ENCODE measurements at places on chromosomes 12 and 14.
A peak's percentile ranks its signal among the peaks of the same experiment; 100 is the strongest.

DNA sequence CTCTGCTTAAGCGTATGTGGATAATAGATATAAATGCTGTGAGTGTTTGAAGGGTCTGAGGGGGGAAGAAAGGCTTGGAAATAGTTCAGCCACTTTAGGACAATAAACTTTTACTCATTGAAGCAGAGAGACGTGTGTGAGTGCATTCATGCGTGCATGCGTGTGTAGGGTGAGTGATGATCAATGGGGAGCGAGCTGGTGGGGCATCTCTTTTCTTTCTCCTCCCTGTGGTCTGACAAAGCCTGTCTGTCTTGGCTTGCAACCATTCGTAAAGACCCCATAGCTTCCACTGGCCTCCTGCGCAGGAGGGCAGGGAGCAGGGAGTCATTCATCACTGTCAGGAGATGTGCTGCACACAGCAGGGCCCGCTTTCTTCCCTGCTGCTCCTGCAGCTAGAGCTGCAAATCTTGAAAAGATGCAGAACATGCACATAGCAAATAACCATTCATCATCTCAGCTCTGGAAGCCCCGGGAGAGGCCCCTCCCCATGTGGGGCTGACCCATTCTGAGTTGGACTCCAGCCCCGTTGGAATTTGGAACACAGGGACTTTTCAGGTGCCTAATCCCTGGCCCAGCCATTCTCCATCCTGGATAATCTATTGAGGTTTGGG, 223.2 kb downstream of the PPM1H start:
- DNase-seq = no peak

DNA sequence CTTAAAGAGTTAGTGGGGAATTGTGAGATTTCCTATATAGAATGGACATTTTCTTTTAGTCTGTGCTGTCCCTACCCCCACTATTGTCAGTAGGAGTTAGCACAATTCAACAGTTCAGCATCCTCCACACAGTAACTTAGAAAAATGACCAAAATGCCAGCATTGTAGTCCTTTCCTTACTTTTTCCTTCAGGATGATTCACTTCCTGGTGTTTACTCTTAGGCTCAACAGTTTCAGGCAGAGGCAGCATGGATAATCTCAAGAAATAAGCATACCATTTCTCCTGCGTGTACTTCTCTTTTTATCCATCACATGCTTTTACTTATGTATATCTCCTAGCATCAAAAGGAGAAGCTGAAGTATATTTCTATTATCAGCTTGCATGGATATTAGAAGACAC, 683.4 kb downstream of the SLC16A7 start:
- peak; percentile 81 for DNase-seq

DNA sequence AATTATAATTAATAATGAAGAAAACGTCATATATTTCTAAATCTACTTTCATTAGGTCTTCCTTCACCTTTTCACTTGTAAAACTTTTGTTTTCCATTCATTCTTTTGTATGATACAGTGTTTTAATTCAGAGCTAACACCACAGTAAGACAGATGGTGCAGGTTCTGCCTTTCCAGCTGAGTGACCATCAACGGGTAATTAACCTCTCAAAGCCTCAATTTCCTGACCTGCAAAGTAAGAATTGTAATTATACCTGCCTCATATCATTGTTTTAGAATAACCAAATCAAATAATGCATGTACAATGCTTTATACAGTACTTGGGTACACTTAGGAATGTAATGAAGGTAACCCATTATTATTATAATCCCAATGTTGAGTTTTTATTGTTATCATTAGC, 157.6 kb downstream of the FOXA1 start:
- DNase-seq = no peak

DNA sequence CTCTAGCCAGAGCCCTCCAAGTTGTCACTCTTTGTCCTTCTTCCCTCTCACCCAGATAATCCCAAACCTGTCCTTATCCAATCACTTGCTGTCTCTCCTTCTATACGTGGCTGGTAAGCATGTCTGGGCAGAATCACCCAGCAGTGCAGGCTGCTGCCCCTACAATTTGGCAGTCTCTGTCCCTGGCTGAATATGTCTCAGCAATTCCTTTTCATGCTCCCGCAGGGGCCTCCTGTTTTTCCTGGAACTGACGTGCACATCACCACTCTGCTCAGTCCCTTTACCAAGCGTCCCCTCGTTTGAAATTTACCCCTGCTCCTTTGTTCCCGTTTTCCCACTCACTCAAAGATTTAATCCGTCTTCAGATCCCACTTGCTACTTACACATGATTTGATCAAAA, 80.0 kb downstream of the ST8SIA1 start:
- DNase-seq = no peak

DNA sequence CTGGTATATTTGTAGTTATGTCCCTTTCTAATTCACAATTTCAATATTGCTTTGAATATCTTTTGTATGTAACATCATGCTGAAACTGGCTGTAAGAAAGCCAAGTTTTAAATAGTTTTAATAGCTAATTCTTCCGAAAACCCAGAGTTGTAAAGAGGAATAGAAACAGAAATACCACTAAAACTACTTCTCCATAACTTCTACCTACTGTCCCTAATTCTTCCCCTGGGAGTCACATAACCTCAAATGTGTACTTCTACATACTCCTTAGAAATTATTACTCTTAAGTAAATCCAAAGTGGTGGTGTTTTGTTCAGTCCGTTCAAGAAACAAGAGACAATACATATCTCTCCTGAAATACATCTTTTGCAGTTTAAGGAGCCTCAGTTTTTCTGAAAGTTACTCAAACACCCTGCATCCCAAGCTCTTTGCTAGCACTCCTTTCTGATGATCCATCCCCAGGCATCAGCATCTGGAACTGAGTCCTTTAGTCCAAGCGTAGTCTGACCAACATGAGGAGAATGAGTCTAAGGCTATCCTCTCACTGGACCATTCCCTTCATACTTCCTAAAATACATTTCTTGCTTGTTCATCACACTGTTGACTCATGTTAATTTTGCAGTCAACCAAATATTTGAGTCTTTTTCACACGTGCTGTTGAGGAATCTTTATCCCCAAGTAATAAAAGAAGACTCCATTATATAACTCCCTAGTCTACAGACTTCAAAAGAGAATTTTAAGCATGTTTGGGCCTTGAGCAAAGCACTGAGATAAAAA, 214.3 kb upstream of the NUDT4 start:
- DNase-seq = no peak

- no peak for DNase-seq
These were observed 180.4 kb upstream of the ATP2B1 start for GRCh38 chr12:89889062-89889461.

DNA sequence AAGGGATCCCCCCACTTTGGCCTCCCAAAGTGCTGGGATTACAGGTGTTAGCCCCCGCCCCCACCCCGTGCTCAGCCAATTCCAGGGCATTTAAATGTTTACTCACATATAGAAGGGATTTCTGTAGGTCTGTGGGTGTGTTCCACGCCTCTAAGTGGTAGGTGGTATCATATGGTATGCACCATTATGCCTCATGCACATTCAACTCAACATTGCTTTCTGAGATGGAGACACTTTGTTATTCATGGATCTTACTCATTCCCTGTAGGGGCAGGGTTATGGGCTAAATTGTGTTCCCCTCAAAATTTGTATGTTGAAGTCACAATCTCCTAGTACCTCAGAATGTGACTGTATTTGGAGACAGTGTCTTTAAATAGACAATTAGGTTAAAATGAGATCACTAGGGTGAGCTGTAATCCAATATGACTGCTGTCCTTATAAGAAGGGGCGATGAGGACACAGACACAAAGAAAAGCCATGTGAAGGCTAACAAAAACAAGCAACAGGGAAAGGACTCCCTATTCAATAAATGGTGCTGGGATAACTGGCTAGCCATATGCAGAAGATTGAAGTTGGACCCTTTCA, 200.6 kb downstream of the EFCAB11 start:
- no peak for DNase-seq

DNA sequence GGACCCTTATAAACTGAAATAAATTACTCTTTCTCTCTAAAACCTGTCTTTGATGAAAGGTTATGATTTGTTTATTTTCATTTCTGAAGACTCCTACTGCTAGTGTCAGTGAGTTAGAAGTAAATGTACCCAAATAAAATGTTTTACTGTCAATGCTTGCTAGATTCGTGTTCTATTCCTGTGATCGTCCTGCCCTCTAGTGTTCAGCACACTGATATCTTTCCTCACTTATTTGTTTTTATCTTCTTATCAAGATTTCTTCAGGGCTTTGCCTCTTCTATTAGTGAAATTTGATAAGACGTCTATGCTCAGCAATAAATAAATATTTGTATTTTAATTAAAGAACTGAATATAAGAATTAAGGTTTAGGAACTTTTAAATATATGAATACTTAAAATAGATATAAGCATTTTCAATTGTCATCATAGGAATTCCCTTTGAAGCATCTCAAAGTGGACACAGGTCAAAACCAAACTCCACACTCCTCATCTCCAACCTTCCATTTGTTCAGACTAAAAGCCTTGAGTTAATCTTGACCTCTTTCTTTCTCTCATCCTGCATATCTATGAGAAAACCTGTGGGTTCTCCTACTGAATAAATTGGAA, 75.8 kb downstream of the C12orf50 start:
- DNase-seq = peak; percentile 16

DNA sequence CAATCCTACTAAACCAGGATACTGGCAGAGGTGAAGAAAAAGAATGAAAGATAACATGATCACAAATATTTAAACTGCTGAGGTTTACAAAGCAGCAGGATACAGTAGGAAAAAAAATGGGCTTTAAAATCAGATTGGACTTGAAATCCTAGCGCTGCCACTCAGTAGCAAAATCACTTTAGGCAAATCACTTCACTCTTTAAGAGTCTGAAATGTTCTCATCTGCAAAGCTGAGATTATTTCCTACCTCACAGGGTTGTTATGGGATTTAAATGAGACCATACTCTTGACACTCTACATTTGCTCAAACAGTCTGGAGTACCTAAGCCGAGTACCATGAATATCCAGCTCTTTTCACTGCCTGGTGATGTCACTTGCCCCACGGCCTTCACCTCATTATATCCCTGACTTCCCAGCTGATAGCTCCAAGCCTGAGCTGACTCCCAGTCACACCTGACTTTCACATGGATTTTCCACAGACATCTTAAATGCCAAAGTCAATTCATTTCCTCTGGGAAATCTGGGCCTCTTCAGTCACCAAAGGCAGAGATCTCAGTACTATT, 60.2 kb downstream of the UBR7 start:
- no peak for DNase-seq

DNA sequence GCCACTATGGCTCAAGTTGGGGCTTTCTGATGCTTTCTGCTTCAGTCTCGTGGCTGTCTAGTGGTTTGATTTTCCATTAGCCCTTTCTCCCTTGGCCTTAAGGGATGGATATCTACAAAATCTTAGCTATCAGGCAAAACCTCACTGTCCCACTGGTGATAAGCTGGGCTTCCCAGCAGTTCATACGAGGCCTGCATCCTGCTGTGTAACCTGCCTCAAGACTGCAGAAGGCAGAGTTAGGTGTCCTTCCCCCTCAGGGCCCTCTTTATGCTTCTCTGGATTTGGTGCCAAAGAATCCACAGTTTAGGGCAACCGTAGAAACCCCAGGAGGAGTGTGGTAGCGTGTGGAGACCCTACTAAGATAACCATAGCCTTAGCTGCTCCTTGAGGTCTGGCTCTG, 38.9 kb downstream of the ETV6 start:
- DNase-seq = no peak

DNA sequence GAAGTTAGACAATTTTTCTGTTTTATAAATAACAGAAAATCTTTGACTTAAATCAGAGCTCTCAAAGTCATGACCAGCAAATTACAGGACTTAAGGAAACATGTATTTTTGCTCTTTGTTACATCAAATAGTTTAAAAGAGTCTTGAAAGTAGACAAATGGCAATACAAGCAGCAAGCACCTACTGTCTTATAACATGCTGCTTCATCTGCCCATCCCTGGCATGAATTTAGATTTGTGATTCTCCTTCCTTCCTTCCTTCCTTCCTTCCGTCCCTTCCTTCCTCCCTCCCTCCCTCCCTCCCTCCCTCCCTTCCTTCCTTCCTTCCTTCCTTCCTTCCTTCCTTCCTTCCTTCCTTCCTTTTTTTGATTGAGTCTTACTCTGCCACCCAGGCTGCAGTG, 715.6 kb upstream of the FLRT2 start:
- no peak for DNase-seq

- DNase-seq = no peak
These were observed 272.4 kb downstream of the ACSS3 start for GRCh38 chr12:81350309-81350708.

DNA sequence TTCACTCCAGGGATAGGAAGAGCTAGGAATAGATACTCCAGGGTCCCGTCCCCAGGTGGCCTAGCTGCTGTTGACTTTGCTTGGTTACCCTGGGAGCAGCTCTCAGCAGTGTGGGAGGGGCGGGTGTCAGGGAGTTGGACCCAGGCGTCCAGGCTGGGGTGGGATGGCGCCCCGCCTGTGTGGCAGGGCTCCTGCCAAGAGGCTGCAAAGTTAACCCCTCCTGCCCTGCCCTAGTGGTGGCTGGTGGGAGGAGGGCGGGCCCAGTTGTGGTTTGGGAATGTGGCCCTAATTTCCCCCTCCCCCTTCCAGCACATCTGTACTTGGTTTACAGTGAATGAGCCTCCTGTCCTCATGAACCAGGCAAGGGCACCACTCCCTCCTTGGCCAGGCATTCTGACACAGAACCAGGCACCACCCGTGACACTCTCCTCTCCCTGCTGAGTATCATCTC, 1.7 kb upstream of the RARG start:
- DNase-seq = no peak

DNA sequence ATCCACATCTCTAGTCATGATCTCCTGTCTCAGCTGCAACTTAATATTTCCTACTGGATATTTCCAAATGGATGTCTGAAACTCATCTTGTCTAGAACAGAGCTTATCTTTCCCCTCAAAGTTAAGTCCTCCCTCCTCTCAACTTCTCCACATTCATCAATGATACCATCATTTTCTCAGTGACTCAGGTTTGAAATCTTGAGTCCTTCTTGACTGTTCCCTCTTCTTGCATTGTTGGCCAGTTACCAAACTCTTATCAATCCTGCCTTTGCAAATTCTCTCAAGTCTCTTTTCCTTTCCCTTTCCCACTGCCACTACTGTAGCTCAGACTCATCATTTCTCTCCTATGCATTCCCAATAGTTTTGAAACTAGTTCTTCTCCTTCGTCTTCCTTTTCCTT, 14.3 kb upstream of the CHURC1 start:
- DNase-seq = no peak

GRCh38 chr12:123853396-123854070, 91.4 kb downstream of the DNAH10 start:
- DNase-seq = no peak

DNA sequence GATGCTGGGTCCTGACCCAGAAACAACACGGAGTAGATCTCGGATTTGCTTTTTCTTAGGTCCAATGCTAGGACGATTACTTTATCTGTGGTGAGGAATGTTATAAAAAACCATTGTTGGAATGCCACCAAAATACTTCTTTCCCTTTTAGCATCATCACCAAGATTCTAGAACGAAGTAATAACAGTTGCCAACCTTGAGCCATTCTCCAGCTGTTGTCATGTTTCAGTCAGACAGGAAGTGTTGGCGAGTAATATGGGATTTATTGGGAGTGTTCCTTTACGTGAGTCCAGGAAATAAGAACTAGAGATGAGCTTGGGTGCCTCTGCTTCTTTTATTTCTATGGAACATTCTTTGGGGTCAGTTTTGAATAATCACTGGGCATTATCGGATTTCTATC, 892.9 kb downstream of the DIO2 start:
- DNase-seq = peak; percentile 5

Data from kidney capillary endothelial cell (primary cell).